Stimulated activated CD4-positive, alpha-beta T cell treated with anti-CD3 and anti-CD28 coated beads, Interleukin-1b, Interleukin-23, amount 100 ng/mL, for 4 hours (primary cell): ENCODE measurements at places on chromosomes 16 and 17.
A peak's percentile ranks its signal among the peaks of the same experiment; 100 is the strongest.

GRCh38 chr17:42937712-42938596 is 26.3 kb downstream of the AARSD1 start:
- no peak for DNase-seq

DNA sequence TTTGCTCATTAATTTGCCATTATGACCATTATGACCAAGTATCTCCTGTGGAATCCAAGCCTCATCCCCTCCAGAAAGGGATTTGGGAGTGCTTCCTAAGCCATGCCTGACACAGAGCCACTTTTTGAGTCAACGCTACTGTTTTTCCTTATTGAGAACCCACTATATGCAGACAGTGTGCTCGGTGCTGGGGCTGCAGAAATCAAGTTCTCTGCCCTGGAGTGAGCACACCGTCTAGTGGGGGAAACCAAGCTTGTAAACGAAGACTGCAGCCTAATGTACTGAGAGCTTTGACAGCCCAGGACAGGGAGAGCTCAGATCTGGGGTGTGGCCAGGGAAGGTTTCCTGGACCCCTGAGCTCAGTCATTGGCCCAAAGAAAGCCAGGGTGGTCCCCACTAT is 111.0 kb downstream of the ENGASE start:
- DNase-seq, result no peak

GRCh38 chr17:14701886-14702285 is 401.0 kb downstream of the HS3ST3B1 start:
- no peak for DNase-seq

DNA sequence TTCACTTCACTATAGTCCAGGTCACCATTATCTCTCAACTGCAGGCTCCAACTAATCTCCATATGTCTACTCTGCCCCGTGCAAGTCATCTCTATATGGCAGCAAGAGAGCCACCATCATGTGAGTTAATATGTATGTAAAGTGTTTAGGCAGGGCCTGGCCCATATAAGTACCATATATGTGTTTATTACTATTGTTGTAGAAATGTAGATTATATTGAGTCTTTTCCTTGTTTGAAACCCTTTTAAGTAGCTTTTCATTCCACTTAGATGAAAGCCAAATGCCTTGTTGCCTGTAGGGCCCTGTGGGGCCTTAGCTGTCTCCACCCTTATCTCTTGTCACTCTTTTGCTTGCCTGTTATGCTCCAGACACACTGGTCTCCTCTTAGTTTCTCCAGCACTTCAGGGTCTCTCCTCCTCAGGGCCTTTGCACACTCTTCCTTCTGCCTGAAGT is 164.0 kb downstream of the PHKB start:
- DNase-seq, result no peak

- no peak for DNase-seq
These were observed 691.6 kb downstream of the WWOX start for GRCh38 chr16:78791011-78791410.

DNA sequence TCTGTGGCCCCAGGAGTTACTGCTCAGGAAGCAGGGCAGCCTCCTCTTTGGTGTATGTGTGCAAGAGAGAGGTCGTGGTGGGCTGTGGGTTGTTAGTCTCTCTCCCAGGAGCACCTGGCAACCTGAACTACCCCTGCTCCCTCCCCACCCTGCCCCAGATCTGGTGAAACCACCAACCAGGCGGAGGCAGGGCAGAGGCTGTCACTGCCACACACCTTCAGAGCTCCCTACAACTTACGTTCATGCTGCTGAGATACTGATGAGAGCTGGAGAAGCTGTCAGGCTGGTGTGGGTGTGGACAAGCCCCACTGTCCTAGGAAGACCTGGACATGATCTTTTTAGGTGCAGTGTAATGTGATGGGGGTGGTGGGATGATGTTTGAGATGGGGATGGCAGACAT is 24.3 kb downstream of the GOSR2 start:
- DNase-seq, result no peak

GRCh38 chr16:27481282-27481934 is 68.3 kb downstream of the GTF3C1 start:
- DNase-seq, result no peak

DNA sequence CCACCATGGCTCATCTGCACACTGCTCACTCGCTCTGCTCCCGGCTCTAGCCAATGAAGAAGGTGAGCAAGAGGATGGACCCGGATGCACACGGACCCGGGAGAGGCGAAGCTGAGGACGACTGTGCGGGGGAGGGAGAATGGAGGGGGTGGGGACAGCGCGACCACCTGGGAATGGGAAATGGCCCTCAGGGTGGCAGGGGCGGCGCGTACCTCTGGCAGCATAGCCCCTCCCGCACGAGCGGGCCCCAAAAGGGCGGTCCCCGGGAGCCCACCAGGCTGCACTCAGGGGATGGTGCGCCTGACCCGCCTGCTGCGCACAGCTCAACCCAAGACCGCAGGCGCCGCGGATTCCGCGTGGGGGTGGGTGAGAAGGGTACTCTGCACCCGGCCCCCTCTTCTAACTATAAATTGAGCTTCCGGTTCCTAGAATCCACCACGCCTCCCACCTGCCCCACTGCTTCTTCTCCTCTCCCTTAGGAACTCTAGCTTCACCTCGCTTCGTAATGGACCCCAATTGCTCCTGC is 6.1 kb downstream of the MT1H start:
- peak; percentile 44 for DNase-seq

DNA sequence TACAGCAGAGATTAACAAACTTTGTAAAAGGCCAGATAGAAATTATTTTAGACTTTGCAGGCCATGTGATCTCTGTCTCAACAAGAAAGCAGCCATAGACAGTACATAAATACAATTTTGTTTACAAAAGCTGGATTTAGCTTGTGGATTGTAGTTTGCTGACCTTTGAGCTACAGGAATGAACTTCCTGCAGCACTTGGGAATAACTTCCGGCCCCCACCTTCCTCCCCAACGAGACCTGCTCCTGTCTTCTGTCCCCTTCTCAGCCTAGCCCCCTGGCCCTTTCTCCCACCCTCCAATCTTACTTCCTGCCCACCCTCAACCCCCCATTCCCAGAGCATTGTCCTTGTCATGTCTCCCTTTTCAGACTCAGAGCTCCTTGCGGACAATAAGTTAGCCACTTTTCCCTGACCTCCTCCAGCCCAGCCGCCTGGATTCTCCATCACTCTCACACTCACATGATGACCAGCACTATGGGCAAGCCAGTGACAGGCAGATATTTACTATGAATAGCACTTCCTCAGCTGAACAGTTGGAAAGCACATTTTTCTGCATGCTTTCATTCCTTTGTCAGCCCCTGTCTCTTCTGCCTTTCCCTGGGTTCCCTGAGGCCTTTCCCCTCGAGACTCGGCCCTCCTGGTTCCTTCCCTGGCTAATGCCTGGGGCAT is 27.6 kb upstream of the DLX3 start:
- DNase-seq, result no peak

DNA sequence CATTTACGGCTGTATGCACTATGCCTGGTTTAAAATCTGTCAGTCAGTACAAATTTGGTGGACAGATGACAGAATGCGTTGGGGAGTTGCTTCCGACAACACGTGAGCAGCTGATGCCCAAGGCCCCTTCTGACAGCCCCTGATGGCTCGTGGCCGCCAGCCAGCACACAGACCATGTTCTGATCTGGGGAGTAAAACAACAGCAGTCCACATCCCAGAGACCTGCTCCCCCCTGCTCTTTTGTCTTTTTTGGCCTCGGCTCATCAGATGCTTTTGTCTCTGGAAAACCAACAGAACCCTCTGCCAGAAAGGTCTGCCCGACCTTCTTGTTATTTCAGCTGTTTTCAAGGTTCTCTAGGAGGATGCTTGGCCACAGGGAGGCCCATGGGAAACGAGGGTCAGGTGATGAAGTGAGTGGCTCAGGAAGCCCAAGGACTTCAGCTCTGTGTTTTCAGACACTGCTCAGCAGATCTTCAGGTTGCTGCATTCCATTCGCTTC is 10.8 kb downstream of the ARSG start:
- DNase-seq, result no peak

DNA sequence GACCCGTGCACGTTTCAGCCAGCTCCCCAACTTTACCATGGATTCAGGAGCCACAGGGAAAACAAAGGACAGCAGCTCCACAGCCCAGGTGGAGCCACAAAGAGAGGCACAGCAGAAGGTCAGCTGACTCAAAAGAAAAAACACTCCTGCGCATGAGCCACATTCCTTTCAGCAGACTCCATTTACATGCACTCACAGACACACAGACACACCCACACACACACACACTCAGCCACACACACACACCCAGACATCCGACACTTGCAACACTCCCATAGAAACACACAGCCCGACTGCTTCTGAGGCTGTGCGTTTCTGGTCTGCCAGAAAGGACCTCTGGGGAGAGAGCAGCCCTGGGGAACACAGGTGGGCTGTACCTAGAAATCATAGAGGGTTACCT is 2335.5 kb downstream of the TP53TG3F start:
- no peak for DNase-seq

- DNase-seq, result no peak
These were observed 416.8 kb upstream of the CCL2 start for GRCh38 chr17:33838281-33838680.

DNA sequence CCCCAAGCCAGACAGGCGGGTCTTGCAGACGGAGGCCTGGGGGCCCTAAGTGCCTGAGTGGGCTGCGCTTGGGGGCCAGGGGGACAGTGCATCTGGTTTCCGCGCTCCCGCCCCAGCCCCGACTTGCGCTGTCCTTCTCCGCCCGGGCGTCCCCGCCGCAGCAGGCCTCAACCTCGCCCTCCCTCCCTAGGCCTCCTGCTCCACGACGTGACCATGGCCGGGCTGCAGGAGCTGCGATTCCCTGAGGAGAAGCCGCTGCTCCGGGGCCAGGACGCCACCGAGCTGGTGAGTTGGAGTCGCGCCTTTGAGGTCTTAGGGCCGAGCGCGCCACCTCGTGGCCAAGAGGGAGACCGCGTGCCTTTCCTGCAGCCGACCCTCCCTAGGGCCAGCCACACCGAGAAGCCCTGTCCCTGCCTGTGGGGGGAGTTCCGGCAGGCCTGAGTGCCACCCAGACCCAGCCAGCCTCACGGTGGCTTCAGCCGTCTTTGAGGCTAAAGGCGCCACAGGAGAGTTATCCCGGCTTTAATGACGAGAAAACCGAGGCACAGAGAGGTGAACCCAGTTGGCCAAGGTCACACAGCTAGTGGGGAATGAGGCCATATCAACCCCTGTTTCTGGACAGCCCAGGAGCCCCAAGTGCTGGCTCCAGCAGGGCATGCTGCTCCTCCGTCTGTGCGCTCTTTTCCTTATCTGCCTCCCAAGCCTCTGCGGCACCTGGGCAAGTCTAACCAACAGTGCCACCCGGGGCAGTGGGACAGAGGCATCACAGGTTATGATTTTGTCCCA is 12.2 kb upstream of the NDRG4 start:
- DNase-seq, result peak; percentile 69

GRCh38 chr17:50144845-50145531 is 5.5 kb downstream of the PPP1R9B start:
- no peak for DNase-seq

GRCh38 chr17:72614871-72615626 is 477.4 kb downstream of the SLC39A11 start:
- DNase-seq, result no peak

GRCh38 chr16:31081428-31082351 is 7.1 kb downstream of the PRSS53 start:
- DNase-seq, result no peak

DNA sequence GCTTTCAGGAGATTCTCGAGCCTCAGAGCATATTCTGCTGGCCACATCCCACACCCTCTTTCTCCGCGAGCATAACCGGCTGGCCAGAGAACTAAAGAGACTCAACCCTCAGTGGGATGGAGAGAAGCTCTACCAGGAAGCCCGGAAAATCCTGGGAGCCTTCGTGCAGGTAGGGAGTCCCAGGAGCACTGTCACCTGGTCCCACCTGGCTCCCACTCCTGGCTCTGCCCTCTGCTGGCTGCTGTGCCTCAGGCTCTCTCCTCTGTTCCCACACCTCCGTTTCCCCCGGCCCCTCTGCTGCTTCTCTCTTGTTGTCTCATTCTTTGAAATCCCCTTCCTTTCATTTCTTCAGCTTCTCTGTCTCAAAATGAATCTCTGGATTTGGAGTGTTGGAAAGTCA is 16.4 kb downstream of the LPO start:
- no peak for DNase-seq

DNA sequence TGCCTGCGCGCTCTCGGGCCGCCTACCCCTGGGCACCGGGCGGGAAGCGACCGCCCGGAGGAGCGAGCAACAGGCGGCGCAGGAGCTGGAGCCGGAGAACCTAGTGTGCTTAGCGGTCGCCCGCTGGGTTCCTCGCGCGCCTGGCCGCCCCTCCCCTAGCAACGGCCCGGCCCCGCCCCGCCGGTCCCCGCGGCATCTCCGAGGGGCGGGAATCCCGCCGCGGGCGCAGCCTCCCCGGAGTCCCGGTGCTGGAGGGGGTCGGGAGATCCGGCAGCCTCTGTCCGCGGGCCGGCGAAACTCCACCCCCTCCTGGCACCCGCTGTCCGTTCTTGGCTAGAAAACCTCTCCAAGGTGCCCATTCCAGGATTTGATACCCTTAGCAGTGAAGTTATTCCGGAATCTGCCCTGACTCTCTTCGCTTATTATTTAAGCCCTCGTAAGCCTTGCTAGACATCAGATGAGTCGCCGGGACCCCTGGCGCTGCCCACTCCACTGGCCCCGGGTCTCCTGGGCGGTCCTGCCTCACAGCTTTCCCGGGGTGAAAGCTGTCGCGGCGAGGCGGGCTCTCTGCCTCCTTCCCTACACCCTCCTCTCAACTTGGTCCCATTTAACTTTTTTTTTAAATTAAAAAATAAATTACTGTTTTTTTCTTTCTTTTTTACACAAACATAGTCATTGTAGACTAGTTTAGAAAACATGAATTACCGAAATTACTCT is at the start of gene RPRML:
RPRML (minus strand) TSS at position 107 of the 717 bp plus-strand sequence. CDS start 246 bp downstream, outside the sequence.
- DNase-seq, result peak; percentile 29

- DNase-seq, result no peak
These were observed 200.5 kb upstream of the ASIC2 start for GRCh38 chr17:33493566-33493965.
